CD8-positive, alpha-beta memory T cell (primary cell): ENCODE measurements at places on chromosomes 16 and 17. TPM values are rescaled to one million over a fixed set of nuclear protein-coding genes. Genes with fewer than 3 reads are reported as not detected.

DNA sequence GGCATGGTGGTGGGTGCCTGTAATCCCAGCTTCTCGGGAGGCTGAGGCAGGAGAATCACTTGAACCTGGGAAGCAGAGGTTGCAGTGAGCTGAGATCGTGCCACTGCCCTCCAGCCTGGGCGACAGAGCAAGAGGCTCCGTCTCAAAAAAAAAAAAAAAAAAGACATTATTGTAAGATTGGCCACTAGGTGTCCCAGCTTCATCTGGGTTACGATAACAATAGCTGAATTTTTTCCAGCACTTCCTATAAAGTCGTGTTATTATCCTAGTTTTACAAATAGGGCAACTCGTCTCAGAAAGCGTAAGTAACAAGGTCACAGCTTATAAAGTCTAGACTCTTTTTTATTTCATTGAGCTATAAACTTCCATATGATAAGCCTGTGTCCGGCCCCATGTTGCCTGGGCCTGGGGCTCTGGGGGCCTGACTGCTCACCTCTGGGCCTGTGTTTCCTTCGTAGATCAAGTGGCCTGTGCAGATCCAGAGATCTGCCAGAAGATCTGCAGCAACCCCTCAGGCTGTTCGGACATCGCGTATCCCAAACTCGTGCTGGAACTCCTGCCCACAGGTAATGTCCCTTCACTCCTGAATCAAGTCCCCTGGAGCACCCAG lies 60.5 kb downstream of the SLC5A11 start:
- H3K4me3 ChIP-seq: no peak overlapping the region
- no peak overlapping the region for H3K27ac ChIP-seq
- H3K36me3 ChIP-seq: no peaks in the 10 kb centered on the region
- no peaks in the 10 kb centered on the region for H3K4me1 ChIP-seq
- DNase-seq: no peak

GRCh38 chr16:1771188-1771863 lies at the start of gene NME3:
Gene NME3 (minus strand): TSS chr16:1771543. CDS start chr16:1771534, 9 bp downstream.
- peak within 1 kb of the TSS; percentile 96 for H3K4me3 ChIP-seq
- H3K27ac ChIP-seq: peak within 1 kb of the TSS; percentile 79
- H3K36me3 ChIP-seq: no peaks in the 10 kb centered on the region

DNA sequence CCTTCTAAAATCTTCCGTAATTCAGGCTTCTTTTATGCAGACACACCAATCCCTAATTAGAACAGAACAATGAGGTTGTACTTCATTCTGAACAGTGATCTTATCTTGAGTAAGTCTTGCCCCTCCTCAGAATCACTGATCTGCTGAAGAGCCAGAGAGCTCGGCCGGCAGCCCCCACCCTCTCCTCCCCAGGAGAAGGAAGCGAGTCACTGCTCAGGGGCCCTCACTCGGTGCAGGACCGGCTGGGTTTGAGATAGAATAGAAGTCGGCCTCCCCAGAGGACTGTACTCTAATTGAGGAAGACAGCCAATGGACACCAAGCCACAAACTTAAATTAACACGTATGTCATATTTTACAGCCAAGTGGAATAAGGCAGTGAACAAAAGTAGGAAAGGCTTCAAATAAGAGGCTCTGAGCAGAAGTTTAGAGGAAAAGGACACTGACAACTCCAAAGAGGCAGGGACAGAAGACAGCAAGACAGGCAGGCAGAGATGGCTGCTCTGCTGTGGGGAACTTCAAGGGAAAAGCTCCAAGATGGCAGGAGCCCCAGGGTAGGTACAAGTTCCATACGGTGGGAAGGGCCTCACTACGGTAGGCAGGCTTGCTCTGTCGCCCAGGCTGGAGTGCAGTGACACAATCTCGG lies 18.6 kb downstream of the CREBBP start:
- H3K4me1 ChIP-seq: peaks cover 90% of the 10 kb centered on the region
- DNase-seq: no peak
- no peaks in the 10 kb centered on the region for H3K27me3 ChIP-seq
- H3K4me3 ChIP-seq: no peak overlapping the region

- H3K27ac ChIP-seq: no peak overlapping the region
- H3K36me3 ChIP-seq: no peaks in the 10 kb centered on the region
- no peaks in the 10 kb centered on the region for H3K27me3 ChIP-seq
- no peak for DNase-seq
- no peak overlapping the region for H3K4me3 ChIP-seq
Observed at GRCh38 chr17:40448213-40448638, 5.0 kb downstream of the IGFBP4 start.

DNA sequence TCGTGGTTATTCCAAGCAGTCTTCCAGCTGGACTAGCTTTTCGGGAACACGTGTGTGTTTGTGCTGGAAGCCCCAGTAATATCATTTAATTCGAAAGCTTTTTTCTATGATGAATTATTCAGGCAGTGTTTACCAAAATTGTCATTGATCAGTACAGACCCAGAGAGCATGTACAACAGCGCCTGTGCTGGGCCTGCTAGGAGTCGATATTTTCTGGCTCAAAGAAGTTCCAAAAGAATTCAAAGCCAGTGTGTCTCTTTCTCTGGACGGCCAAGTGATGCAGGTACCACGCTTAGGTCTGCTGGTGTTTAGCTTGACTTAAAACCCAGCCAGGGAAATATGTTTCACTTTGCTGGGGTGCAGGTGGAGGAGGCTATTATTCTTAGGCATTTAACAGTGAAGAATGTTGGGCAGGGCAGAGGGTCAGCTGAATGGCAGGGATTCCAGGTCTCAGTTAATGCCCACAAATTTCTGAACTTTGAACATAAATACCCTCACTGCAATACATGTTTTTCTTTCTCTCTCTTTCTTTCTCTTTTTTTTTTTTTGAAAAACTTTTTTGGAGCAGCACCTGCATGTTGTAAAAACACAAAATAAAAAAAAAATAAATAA lies 401.3 kb downstream of the WWOX start:
- no peak overlapping the region for H3K27ac ChIP-seq

GRCh38 chr16:85383836-85384832 lies 229.0 kb upstream of the GSE1 start:
- DNase-seq: no peak
- H3K27me3 ChIP-seq: no peaks in the 10 kb centered on the region
- no peaks in the 10 kb centered on the region for H3K36me3 ChIP-seq
- no peaks in the 10 kb centered on the region for H3K4me1 ChIP-seq

Gene TNFRSF12A
- total RNA-seq: 3.7 TPM

Gene TMC7
- total RNA-seq: not detected

Gene OR3A3
- total RNA-seq: not detected
